ENCODE measurements at places on chromosomes 7 and 10.

GRCh38 chr7:82567841-82568240 lies 124.3 kb upstream of the CACNA2D1 start:
- no peak for DNase-seq

- no peak for DNase-seq
These were observed 129.7 kb downstream of the SEMA3E start for GRCh38 chr7:83519240-83519639.

- DNase-seq = no peak
These were observed 305.0 kb downstream of the TYW1 start for GRCh38 chr7:67301667-67302066.

- no peak for DNase-seq
These were observed 81.6 kb downstream of the ARHGAP22 start for GRCh38 chr10:48523212-48523819.

DNA sequence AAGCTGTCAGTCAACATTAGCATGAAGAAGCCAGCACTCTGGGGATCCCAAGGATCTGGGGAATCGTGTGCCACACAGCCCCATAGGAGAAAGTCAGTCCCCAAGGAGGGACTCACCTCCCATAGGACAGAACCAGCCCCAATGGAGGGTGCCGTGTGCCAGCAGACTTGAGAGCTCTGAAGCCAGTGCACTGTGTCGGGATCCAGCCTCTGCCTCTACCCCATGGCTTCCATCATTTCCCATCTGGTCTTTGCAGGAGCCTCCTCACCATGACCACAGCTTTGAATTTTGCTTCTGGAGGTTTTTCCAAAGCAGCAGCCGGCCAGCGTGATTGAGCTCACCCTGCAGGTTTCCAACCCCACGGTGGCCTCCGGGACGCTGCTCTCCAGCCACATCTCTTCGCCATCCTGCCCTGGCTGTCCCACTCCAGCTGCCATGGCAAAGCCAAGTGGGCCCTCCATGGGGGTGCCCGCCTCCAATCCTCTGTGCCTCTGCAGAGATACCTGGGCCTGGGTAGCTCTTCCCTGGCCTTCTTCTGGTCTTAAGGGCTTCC lies 171.8 kb upstream of the SHH start:
- no peak for DNase-seq

DNA sequence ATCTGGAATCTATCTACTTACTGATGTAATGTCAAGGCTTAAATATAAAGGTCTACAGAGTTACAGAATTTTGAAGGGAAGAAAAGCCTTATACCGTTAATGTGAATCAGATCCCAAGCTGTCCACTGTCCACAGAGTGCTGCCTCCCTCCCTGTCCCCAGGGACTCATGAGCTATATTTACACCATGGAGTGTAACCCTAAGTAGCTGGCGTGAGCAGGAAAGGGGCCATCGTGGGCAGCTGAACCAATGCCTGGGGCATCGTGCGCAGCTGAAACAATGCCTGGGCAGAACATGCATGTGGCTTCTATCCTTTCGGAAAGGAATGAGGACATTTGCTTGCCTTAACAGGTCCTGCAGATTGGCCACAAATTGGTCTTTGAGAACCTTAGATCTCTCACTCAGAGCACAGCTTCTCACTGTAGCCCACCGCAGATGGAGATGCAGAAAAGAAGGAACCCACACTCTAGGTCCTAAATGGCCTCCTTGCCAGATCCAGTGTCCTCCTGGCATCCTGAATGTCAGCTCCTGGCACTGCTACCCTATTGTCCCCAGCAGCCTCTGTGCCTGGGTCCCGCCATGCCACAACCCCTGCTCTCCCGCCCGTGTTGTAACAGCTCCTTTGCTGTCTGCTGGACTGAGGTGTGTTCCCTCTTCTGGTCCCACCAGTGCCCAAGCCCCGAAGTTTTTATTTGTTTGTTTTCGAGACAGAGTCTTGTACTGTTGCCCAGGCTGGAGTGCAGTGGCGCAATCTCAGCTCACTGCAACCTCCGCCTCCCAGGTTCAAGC lies 30.3 kb downstream of the CCDC3 start:
- DNase-seq = no peak

- peak; percentile 48 for DNase-seq
These were observed 354.1 kb downstream of the TNS3 start for GRCh38 chr7:47227762-47228177.

DNA sequence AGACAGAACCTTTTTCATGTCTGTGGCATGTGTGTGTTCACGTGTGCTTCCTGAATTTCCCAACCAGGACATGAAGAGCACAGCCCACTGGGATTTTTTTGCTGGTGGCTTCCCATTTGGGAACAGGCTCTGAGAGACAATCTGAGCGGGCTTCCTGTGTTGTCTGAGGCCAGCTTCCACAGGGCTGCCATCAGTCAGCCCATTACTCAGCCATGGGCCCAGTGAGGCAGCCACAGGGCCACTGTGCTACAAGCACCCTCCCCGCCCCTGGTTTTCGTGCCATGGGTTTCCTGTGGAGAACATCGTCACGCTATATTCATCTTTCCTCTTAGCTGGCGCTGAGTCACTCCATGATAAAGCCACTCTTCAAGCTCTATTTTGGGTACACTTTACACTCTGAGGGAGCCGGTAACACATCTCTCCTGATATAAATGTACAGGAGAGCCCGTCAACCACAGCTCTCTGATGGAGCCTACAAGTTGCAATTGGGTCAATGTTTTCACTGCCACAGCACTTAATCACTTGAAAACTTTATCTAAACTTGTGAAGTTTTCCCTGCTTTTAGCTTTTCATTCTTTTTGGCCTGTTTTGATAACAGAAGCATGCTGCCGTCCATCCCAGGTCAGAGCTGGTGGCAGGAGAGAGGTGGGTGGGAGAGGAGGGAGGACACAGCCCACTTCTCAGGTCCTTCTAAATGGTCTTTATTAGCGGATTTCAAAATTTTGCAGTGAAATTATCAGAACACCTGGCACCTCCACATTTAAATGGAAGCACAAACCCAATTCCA lies 96.9 kb downstream of the HIPK2 start:
- DNase-seq = no peak

DNA sequence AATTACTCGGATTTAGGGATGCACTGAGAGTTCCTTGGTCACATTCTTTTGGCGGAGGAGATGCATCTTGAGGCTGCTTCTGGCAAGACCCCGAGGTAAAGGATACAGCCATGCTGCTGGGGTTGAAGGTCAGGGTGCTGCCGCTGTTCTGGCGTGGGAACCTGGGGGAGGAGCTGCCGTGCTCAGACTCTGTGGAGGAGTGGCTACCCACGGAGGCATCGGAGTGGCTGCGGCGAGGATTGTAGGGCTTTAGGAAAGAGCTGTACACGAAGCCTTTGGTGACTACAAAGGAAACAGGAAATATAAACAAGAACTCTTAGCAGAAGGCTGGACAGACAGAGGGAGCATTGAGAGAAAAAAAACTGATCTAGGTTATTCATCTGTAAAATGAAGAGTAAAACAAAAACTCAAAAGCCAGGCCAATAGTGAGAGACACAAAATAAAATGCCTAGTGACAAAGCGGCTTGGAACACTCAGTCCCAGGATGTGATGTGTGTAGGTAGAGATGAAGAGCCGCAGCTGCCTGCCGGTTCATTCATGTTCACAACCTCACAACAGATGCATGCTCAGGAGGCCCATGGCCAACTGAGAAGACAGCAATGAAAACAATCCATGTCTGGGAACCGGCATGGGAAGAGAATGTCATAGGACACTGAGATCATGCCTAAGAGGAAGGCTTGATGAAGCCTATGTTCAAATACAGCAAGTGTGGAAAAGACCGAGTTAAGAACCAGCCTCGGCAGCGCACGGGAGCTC lies 97.8 kb downstream of the ABCC2 start:
- no peak for DNase-seq

GRCh38 chr10:107800061-107800460 lies 635.6 kb upstream of the SORCS1 start:
- no peak for DNase-seq

DNA sequence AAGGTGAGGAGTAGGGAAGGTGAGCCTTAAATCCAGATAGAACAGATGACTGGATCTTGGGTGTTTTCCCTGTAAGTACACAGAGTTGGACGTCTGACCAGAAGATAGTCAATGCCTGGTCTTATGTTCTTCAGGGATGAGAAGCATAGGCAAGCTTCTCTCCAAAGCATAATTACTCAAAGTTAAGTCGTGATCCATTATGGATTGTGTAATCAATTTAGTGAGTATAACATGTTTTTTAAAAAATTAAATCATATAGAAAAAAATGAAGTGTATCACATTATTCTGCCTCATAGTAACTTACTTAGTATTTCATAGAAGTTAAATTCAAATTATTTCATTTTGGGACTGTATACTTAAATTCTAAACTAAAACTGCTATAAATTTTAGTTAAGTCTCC lies 39.7 kb downstream of the KDM7A start:
- no peak for DNase-seq

DNA sequence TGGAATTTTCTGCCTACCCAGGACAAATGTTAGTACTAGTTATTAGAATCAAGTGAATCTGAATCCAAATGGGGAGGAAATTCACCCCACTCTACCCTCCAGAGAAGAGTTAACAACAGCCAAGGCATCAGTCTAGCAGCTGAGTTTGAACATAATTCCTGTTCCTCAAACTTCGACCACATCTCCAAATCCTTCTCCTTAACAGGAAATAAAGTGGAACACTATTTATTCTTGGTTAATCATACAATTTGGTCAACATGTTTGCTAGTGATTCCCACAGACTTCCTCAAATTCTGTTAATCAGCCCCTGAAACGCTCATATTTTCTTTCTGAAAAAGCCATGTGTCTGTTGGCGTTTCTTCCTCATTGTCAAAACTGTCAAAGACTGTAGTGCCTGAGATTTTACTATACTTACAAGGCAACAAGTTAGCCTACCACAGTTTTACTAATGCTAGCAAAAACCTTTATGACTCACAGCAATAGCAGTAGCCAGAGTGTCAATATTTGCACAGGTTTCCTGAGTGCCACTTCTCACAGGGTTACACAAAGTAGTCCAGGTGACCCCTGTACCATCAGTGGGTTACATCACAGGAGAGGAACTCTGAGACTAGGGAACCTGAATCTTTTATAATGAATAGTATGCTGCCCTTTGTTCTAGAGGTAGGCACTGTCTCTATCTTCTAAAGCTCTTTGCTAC lies 202.9 kb downstream of the GRM3 start:
- DNase-seq = no peak

- DNase-seq = no peak
These were observed 56.5 kb downstream of the PLXDC2 start for GRCh38 chr10:19872504-19873271.

DNA sequence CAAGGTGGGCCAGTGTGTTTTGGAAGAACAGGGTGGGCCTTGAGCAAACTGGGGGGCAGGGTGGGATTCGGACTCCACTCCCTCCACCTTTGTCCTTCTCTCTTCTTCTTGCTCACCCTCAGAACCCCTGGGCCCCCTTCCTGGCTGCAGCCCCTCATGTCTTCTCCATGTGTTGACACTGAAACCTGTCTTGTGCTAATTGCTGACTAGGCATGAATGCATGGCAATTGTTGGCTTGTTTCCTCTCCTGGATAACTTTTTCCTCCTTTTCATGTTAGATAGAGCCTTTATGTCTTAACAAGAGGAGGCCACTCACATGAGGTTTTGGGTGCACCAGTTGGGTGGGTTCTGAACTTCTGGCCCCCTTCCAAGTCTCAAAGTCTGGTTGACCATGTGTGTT lies 181.6 kb upstream of the MKI67 start:
- DNase-seq = no peak

GRCh38 chr7:131015657-131015958 lies 281.6 kb upstream of the KLF14 start:
- no peak for DNase-seq

- no peak for DNase-seq
These were observed 39.3 kb upstream of the HMX3 start for GRCh38 chr10:123096452-123096851.

DNA sequence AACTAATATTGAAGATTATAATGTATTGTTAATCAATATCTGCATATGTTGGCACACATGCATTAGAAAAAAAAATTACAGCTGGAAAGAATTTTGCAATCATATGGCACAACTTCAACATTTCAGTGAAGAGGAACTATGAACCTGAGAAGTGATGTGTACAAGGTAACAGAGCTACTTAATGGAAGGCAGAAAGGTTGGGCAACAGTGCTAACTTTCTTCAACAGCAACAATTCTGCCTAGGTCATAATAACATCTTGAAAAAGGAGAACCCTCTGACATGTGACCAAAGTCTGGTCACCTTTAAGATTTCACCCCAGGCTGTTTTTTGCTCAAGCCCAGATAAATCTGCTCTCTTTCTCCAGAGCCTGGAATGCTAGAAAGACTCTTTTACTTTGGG lies 47.9 kb upstream of the SKAP2 start:
- no peak for DNase-seq

- DNase-seq = no peak
These were observed 135.3 kb downstream of the KIAA1217 start for GRCh38 chr10:24344279-24344678.

DNA sequence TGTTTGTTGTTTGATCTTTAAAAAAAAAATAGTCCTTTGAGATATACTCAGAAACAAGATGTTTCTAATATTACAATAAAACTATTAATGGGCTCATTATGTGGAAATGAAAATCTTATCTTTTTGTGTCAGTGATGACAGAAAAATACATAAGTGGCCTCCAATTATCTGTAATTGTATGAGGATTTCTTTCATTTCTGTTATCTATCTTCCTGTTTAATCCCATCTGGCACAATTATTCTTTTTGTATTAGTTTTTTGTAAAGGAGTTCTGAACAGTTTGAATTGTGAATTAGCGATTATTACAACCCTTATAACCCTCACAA lies 270.8 kb downstream of the BBS9 start:
- no peak for DNase-seq

DNA sequence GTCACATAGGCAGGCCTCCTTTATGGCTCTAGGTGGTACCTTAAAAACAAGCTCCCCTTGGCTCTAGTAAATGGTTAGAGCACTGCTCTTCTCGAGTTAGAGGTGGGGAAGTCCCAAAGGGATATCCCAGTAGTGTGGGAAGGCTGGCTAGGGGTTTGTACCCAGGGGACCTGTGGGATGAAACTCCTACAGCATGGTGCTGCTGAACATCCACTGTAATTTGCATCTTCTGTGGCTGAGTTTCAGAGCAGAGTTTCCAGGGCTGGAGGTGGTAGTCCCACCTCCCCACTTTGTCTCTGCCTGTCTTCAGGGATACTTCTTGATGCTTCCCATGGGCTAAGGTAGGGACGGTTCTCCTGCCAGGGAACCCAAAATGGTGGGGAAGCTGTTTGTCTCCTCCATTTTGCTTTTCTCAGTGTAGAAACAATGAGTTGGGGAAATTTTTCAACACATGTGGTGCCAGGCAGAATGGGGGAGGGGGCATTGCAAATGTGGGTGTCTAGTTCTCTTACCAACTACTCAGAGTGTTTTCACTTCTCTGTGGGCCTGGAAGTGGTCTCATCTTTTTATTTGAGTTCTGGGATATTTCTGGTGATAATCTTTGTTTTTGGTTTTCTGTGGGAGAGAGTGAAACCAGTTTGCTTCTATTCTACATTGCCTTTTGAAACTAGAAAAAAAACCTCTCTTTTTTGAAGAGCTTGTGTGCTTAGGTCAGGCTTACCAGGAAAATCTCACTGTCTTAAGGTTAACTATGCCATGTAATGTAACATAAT lies 36.3 kb downstream of the SCART1 start:
- no peak for DNase-seq

GRCh38 chr10:110762109-110762848 lies 109.4 kb upstream of the PDCD4 start:
- no peak for DNase-seq

- DNase-seq = peak; percentile 63
These were observed 81.0 kb downstream of the PPP1R3C start for GRCh38 chr10:91551856-91552255.

- DNase-seq = peak; percentile 32
These were observed 154.3 kb downstream of the ELAPOR2 start for GRCh38 chr7:86904949-86905834.

GRCh38 chr7:148083448-148083847 lies 507.1 kb upstream of the C7orf33 start:
- no peak for DNase-seq

- DNase-seq = no peak
These were observed 27.7 kb upstream of the SLC25A13 start for GRCh38 chr7:96349572-96349971.
